ENCODE measurements at places on chromosomes 1 and 21.

GRCh38 chr1:232805269-232806185, at the start of gene MAP10:
Gene MAP10, plus strand, starts transcription at chr1:232805416. Its CDS starts 34 bp downstream, at chr1:232805450.
- DNase-seq, result peak; percentile 92

- DNase-seq, result no peak
These were observed 21.3 kb upstream of the CNIH3 start for GRCh38 chr1:224594851-224595250.

DNA sequence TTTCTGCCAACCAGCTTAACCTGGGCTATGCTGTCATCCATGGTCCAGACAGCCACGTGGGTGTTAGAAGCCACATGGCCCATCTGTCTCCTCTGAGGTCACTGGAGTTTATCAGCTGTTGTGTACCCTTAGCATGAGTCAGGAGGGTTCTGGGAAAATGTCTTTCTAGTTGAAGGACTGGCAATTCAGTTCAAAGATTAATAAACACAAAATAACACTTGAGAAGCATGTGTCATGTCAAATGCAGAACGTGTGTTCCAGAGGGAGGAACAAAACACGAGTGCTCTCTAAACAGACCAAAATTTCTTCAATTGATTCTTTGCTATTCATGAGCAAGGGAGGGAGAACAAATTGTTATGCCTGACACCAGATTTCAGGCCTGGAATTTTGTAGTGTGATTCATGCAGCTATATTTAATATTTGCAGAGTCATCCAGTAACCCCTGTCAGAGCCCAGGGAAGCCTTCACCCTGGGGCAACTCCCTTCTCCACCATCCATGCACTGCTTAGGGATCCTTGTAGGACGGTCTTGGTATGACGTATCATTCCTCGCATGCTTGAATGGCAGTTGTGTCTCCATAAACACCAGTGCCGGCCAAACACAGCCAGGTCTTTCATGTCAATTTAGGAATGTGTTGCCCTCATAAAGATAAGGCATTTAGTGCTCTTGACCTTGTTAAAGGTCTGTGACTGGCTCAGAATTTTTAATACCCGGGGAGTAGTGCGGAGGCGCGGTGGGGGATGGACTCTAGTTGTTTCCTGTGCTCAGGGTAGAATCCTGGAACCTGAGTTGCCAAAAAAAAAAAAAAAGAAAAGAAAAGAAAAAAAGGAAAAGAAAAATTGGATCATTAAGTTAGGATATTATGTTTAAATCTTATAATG, 27.7 kb upstream of the DYRK1A start:
- DNase-seq, result peak; percentile 93

- DNase-seq, result peak; percentile 44
These were observed 39.4 kb upstream of the MACF1 start for GRCh38 chr1:39165049-39165448.

GRCh38 chr1:5120559-5120958, 466.1 kb downstream of the AJAP1 start:
- no peak for DNase-seq

DNA sequence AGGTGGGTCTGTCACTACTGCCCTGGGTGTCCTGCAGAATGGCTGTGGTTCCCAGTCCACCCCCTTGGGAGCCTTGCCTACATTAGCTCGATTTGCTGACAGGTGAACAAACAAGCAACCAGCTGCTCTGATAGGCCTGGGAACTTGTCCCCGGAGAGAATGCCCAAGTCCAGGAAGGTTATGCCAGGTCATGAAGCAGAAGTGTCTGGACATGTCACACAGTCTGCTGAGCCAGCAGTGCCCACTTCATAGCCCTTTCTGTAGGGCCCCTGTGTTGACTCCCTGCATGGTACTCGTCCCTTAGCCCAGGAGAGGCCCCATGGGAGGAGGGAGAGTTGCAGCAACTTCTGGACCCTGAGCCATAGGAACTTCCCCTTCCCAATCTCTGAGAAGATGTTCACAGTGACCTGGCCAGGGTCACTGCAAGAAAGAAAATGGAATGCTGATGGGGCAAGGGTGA, 31.0 kb downstream of the UCK2 start:
- no peak for DNase-seq

- DNase-seq, result no peak
These were observed 291.2 kb upstream of the RUNX1 start for GRCh38 chr21:35340273-35340672.

DNA sequence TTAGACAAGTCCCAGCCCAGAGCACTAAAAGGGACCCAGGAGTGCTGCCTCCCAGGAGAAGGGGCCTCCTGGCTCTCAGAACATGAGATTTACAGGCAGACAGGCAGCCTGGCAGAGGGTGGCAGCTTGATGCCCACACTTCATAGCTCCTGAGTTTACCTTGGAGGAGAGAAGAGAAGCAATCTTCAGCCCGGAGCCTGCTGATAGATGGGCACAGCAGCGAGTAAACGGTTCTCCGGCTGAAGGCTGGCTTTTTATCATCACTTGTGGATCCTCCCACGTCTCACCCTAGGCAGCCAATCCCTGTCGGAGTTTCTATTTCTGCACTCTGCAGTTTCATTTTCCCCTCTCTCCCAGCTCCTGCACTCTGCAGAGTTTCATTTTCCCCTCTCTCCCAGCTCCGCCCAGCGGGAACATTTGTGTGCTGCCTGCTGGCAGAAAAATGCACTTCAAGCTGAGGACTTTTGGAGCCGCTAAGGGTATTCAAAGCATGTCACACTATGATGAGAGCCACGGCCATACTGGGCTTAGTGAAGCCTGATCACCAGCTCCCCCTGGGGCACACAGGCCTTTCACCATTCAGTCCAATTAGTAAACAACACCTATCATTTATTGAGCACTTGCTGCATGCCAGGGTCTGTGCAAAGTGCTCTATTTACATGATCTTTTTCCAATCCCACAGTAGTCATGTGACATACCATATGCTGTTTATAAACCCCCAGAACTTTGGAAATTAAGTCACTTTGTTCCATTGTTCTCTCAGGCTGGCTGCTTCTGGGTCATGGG, at the start of gene IFI6:
Gene IFI6 (minus strand): TSS at position 229 of the 786 bp plus-strand sequence. CDS start 2,878 bp downstream, outside the sequence.
- peak; percentile 96 for DNase-seq

GRCh38 chr1:98458511-98459485, 202.7 kb upstream of the SNX7 start:
- no peak for DNase-seq

- no peak for DNase-seq
These were observed 15.2 kb downstream of the PRXL2B start for GRCh38 chr1:2601721-2602303.

GRCh38 chr1:1403653-1404052, 3.4 kb downstream of the MRPL20 start:
- no peak for DNase-seq

DNA sequence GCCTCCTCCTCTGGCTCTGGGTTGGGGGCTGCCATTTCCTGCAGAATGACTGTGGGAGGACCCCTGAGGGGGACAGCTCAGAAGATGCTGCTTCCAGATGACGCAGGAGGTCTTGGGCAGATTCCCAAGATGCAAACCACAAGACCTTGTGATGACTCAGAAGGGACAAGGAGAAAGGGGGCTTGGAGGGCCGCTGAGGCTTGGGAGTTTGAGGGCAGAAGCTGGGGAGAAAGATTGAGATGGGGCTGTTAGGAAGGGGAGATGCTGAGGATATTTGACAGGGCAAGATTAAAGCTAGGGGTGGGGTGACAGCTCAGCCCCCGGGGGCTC, 7.5 kb downstream of the PTPRU start:
- DNase-seq, result peak; percentile 92

DNA sequence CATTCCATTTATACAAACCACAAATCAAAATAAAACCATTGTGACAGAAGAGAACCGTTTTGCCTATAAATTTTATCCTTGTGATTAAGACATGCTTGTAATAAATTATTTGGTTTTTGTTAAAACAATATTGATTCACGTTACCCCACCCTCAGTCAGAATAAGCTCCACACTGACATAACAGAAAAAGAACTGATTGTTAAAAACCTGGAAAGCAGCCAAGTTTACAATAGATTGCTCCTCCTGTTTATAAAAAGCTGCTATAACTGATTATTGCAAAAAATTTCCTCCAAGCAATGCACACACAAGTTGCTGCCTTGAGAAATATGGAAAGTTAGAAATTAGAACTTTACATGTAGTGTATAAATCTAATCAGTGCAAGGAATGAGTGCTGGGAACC, 263.5 kb downstream of the SETD4 start:
- DNase-seq, result no peak

DNA sequence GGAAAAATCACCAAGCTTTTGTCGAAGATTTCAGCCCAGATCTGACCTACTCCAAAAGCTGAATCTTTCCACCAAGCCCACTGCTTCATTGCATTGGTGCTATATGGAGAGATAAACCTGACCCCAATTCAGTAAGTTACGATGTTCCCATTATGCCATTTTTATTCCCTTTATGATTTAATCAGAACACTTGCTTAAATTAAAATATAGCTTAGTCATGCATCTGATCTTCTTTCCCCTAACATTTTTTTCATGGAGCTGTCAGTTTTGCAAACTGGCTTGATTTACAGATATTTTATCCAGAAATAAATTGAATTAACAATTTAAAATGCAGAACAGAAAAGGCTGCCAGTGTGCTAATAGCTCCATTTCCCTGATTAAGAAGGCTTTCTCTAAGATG, 503.5 kb upstream of the C1orf87 start:
- no peak for DNase-seq

DNA sequence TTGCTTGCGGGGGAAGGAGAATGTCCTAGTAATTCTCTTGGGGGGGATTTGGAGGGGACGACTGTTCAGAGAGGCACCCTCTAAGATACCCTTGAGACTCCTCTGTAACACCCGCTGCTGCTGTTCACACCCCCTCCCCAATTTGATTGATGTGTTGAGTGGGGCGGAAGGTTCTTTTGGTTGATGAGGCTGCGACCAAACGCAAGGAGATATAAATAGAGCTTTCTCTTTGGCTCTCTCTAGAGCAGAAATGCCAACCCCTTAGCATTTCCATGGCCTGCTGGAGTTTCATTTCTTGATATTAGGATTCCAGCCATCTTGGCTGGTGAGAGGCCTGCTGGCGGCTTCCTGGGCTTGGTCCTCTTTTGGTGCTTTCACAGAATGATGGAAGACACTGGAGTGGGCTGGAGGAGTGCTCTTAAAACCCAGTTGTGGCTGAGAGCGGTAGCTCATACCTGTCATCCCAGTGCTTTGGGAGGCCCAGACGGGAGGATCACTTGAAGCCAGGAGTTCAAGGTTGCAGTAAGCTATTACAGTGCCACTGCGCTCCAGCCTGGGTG, 2.0 kb downstream of the PIK3CD start:
- no peak for DNase-seq

DNA sequence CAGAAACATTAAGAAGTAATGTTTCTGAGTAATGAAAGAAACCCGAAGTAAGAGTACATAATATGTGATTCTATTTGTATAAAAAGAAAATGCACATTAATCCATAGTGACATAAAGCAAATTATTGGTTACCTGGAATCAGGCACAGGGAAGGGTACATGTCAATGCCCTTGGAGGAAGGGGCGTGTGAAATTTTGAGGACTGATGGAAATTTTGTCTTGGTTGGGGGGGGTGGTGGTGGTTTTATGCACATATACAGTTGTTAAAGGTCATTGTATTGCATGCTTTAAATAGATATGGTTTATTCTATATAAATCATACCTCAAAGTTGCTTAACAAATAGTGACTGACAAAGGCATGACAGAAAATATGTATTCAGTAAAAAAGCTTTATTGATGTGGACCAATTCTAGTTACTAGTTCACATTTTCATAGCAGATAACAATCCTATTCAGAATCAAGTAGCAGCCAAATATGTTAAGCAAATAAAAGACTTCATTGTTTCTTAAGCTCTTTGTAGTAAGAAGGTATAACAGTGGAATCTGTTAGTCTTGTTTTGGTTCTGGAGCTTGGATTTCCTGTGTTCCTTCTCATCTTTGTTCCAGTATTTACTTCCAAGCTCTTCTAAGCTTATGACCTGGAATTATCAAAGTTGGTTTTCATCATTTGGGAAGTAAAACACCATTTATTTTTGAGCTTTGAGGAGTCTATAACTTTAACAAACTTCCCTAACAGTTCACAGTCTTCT, 15.1 kb downstream of the BACH1 start:
- DNase-seq, result no peak

DNA sequence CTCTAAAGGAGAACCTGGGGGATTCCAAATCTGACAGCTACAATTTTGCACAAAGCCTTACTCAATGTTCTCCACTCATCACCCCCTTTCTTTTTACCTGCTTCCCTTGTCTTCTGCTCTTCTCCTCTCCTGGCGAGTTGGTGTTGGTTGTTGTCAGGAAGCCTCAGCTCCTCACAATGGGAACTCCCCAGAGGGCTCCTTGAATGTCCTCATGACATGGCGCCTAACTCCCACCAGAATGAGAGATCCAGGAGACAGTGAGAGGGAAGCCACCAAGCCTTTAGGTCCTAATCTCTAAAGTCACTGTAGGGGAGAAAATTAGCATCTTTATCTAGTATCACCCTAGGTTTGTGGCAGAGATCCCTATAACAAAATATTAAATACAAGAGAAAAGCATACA, 87.8 kb downstream of the SLC16A1 start:
- no peak for DNase-seq

DNA sequence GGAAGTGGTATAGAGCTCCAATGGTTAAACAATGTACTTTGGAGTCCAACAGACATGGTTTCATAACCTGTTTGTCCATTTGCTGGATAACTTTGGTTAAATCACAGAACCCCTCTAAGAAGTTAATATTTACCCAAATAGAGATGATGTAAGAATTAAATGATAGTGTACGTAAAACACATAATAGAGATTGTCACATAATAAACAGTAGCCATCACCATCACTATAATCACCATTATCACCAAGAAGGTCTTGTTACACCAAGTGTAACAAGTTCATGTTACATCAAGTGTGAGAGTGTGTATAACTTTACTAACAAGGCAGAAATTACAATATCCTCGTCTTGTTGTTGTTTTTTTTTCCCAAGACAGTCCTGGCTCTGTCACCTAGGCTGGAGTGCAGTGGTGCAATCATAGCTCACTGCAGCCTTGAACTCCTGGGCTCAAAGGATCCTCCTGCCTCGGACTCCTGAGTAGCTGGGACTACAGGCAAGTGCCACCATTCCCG, 23.3 kb downstream of the NUCKS1 start:
- DNase-seq, result no peak

DNA sequence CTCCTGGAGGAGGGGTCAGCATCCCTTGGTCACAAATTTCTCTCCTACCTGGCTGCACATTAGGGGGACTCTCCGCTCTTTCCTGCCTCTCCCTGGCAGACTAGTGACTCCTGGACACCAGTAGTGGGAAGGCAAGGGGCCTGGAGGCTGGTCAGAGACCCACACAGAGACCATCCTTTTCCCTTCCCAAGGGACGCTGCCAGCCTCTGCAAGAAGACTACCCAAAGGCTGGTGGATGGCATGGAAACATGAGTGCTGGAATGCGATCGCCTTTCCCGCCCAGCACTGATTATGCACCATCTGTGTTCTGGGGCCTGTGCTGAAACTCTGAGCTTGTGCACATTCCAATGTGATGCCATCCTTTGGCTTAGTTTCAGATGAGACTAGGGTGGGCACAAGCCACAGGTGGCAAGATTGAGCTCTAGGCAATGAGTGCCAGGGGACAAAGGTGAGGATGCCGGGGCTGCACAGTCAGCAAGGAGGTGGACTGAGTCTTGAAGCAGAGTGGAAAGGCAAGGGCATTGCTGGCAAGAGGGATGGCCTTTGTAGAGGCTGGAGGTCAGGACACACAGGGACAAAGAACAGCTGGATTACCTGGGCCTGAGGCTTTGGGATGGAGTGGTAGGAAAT, 12.6 kb upstream of the EPS8L3 start:
- DNase-seq, result no peak

Measured in fibroblast of upper back skin (primary cell).